MM.1S (cell line): ENCODE measurements at places on chromosomes 11 and 22.

- no peaks in the 10 kb centered on the region for H3K4me1 ChIP-seq
- no peaks in the 10 kb centered on the region for H3K27me3 ChIP-seq
- DNase-seq, result no peak
- no peaks in the 10 kb centered on the region for H3K36me3 ChIP-seq
- H3K27ac ChIP-seq, result no peak overlapping the region
Measured at GRCh38 chr11:33957304-33957917, 65.5 kb upstream of the LMO2 start.

- DNase-seq, result no peak
- no peak overlapping the region for H3K27ac ChIP-seq
- H3K27me3 ChIP-seq, result no peaks in the 10 kb centered on the region
- no peak overlapping the region for H3K4me3 ChIP-seq
- H3K36me3 ChIP-seq, result no peaks in the 10 kb centered on the region
Measured at GRCh38 chr11:8069771-8070170, 11.2 kb upstream of the TUB start.

DNA sequence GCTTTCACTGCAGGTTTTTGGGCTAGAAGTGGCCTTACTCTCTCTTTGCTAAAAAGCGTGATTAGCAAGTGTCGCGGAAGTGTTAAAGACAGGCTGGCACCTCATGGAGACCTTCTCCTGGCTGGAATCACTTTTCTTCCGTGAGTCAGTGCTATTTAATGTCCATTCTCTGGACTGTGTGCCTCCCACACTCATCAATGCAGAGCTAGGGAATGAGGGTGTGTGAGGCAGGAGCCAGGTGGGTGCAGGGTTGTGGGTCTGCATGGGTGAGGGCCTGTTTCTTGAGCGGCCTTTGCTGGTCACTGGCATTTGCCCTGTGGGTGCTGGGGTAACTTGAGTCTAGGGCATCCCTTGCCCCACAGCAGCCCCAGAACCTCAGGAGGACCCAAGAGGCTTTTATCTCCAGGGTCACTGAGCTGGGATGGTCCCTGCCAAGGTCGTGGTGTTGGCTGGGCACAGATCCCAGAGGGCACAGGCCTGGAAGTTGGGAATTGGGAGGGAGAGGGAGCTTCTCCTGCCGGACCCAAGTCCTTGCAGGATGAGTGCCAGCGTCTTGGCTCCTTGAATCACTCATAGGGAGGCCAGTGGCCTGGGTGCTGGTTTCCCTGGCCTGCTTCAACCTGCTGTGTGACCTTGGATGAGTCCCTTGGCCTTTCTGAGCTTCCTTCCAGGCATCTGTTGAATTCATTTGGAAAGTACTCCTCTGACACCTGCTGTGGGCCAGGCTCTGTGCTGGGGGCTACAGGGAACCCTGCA lies 30.0 kb downstream of the KIAA1671 start:
- H3K4me3 ChIP-seq, result no peak overlapping the region
- H3K36me3 ChIP-seq, result no peaks in the 10 kb centered on the region
- no peaks in the 10 kb centered on the region for H3K4me1 ChIP-seq
- DNase-seq, result no peak
- no peak overlapping the region for H3K27ac ChIP-seq

GRCh38 chr22:28963362-28963761 lies 80.0 kb downstream of the ZNRF3 start:
- no peaks in the 10 kb centered on the region for H3K27me3 ChIP-seq
- H3K27ac ChIP-seq, result no peak overlapping the region
- no peaks in the 10 kb centered on the region for H3K36me3 ChIP-seq
- no peaks in the 10 kb centered on the region for H3K4me1 ChIP-seq
- no peak overlapping the region for H3K4me3 ChIP-seq

- DNase-seq, result no peak
- H3K36me3 ChIP-seq, result no peaks in the 10 kb centered on the region
- H3K27me3 ChIP-seq, result no peaks in the 10 kb centered on the region
- H3K4me1 ChIP-seq, result peaks cover 5% of the 10 kb centered on the region; the same call in 1 of the 2 replicates
Measured at GRCh38 chr22:22769434-22770279, 118.0 kb upstream of the IGLL5 start.

DNA sequence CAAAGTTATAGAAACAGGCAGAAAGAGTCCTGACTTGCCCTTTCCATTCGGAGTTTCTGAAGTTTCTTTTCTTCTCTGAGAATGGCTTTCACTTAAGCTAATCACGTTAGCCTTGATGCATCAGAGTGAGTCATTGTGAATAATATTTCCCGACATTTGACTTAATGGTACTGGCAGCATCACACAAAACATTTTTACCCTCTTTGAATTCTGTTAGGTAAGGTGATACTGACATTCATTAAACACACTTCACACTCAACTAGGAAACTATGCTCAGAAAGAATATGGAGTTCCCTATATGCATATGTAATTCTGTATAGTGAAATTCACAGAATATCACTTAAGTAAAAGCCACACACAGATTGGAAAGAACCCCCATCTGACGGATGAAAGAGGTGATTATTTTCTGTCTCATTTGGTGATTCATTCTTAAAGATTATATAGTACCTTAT lies 120.8 kb upstream of the ARHGAP20 start:
- H3K27ac ChIP-seq, result no peak overlapping the region
- H3K36me3 ChIP-seq, result no peaks in the 10 kb centered on the region
- no peak overlapping the region for H3K4me3 ChIP-seq
- no peaks in the 10 kb centered on the region for H3K27me3 ChIP-seq

DNA sequence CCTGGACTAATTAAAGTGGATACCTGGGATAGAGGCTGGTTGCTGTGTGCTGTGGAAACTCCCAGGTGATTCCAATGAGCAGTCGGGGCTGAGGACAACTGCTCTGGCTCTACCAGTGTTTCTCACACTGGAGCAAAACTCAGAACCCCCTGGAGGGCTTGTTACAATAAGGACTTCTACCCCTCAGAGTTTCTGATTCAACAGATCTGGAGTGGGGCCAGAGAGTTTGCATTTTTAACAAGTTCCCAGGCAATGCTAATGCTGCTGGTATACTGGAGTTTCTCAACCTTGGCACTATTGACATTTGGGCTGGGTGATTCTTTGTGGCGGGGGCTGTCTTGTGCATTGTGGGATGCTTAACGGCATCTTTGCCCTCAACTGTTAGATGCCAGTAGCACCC lies 353.7 kb downstream of the MIAT start:
- H3K36me3 ChIP-seq, result no peaks in the 10 kb centered on the region
- peaks cover 10% of the 10 kb centered on the region; the same call in 1 of the 2 replicates for H3K27me3 ChIP-seq
- H3K4me1 ChIP-seq, result no peaks in the 10 kb centered on the region
- H3K27ac ChIP-seq, result no peak overlapping the region

DNA sequence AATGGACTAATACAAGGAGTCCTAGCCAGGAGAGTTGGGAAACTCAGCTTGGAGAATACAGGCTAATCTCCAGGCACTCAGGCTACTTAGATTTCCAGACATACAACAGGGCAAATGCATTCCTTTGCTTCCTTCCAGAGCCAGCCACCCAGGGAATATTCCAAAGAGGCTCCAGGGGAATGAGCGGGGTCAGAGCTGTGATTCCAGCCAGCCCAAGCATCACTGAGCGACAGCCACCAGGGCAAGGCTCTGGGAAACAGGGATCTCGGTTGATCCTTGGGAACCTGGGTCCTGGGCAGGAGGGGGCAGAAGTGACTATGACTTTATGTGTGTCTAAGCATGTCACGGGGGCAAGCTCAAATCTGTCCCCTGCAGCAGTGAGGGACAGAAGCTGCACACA lies 112.3 kb upstream of the LMO1 start:
- H3K4me1 ChIP-seq, result no peaks in the 10 kb centered on the region
- DNase-seq, result no peak
- H3K36me3 ChIP-seq, result no peaks in the 10 kb centered on the region
- no peak overlapping the region for H3K4me3 ChIP-seq
- H3K27ac ChIP-seq, result no peak overlapping the region
- no peaks in the 10 kb centered on the region for H3K27me3 ChIP-seq

DNA sequence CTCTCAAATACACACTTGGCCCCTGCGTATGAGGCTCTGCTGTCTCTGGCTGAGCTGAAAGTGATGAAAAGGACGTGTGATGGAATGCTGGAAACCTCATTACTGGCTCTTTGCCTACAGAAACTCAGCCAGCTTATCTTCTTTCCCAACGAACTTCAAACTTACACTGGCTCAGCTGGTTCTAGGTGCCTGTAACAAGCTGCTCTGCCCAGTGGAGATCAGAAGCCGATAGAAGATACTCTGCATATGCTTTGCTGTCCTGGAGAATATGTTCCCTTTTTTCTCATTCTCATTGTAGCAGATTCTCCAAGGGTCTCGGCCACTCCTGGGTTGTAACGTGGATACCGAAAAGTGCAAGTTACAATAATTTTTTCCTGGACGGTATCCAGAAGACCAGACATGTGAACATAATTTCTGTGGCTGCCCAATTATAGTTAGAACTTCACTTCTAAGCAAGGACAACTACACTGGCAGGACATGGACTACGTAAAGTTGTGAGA lies 405.3 kb upstream of the CCDC90B start:
- no peak for DNase-seq
- H3K36me3 ChIP-seq, result no peaks in the 10 kb centered on the region
- no peaks in the 10 kb centered on the region for H3K4me1 ChIP-seq
- no peaks in the 10 kb centered on the region for H3K27me3 ChIP-seq

GRCh38 chr11:14748090-14748489 lies 104.5 kb downstream of the PDE3B start:
- peaks cover 15% of the 10 kb centered on the region for H3K4me1 ChIP-seq
- H3K36me3 ChIP-seq, result no peaks in the 10 kb centered on the region
- DNase-seq, result no peak
- no peak overlapping the region for H3K4me3 ChIP-seq
- no peak overlapping the region for H3K27ac ChIP-seq

GRCh38 chr11:118380571-118380970 lies 20.8 kb upstream of the ATP5MG start:
- H3K27ac ChIP-seq, result no peak overlapping the region
- H3K27me3 ChIP-seq, result no peaks in the 10 kb centered on the region
- no peak overlapping the region for H3K4me3 ChIP-seq
- H3K36me3 ChIP-seq, result peaks cover 8% of the 10 kb centered on the region; the same call in 1 of the 2 replicates
- H3K4me1 ChIP-seq, result no peaks in the 10 kb centered on the region

- no peak for DNase-seq
- no peaks in the 10 kb centered on the region for H3K27me3 ChIP-seq
- H3K4me1 ChIP-seq, result no peaks in the 10 kb centered on the region
- no peak overlapping the region for H3K27ac ChIP-seq
- no peaks in the 10 kb centered on the region for H3K36me3 ChIP-seq
Measured at GRCh38 chr22:29080106-29080975, 7.5 kb downstream of the KREMEN1 start.

- H3K4me1 ChIP-seq, result peaks cover 4% of the 10 kb centered on the region; the same call in 1 of the 2 replicates
- DNase-seq, result no peak
- H3K27me3 ChIP-seq, result peaks cover 17% of the 10 kb centered on the region
- no peak overlapping the region for H3K27ac ChIP-seq
- no peak overlapping the region for H3K4me3 ChIP-seq
Measured at GRCh38 chr11:61900251-61900650, 8.9 kb upstream of the FADS3 start.

DNA sequence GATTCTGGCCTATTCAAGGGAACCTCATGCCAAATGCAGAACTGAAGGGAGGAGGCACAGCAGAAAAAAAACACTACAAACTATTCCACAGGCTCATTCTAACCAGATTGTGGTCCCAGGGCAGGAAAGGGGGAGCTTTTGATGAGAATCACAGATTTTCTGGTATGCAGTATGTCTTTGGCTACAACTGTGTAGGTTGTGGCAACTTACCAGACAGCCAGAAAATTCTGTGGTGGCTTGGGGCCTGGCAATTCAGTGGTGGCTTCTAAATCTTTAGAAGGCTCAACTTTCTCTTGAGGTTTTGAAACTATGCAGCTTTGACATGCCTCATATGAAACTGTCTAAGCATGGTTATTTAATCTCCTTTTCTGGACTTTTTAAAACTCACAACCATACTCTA lies 850.8 kb upstream of the CCDC90B start:
- no peaks in the 10 kb centered on the region for H3K4me1 ChIP-seq
- peak; percentile 10 for DNase-seq
- no peak overlapping the region for H3K4me3 ChIP-seq
- H3K36me3 ChIP-seq, result no peaks in the 10 kb centered on the region
